ENCODE measurements at places on chromosomes 2 and 18. TPM values are rescaled to one million over a fixed set of nuclear protein-coding genes. Genes with fewer than 3 reads are reported as not detected.

DNA sequence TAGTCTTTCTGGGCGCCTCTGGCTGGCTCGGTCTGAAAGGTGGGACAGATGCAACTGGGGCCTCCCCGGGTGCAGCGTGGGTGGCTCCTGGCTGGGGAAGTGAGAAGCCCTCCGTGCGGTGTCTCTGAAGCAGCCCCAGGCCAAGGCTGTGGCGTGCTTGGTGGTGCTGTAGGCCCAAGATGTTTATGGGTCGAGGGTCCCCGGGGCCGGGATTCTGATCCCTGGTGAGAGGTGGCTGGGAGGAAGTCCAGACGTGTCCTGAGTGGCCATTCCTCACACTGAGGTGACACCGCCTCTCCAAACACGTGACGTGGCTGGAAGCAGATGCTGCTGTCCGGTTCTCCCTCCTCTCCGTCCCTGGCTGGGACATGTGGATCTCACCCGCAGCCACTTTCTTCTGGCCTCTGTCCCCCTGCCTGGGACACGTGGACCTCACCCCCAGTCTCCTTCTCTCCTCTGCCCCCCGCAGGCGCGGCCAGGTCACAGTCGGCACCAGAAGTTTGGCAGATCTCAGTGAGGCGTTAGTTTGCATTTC lies 12.6 kb downstream of the RTP5 start:
- DNase-seq = no peak

GRCh38 chr18:62881509-62882016 lies 166.2 kb downstream of the PHLPP1 start:
- DNase-seq = peak; percentile 95

KCNS3 gene
- total RNA-seq = 5.3 TPM

TCF23 gene
- total RNA-seq = not detected

PIK3C3 gene
- total RNA-seq = 57.2 TPM

DNA sequence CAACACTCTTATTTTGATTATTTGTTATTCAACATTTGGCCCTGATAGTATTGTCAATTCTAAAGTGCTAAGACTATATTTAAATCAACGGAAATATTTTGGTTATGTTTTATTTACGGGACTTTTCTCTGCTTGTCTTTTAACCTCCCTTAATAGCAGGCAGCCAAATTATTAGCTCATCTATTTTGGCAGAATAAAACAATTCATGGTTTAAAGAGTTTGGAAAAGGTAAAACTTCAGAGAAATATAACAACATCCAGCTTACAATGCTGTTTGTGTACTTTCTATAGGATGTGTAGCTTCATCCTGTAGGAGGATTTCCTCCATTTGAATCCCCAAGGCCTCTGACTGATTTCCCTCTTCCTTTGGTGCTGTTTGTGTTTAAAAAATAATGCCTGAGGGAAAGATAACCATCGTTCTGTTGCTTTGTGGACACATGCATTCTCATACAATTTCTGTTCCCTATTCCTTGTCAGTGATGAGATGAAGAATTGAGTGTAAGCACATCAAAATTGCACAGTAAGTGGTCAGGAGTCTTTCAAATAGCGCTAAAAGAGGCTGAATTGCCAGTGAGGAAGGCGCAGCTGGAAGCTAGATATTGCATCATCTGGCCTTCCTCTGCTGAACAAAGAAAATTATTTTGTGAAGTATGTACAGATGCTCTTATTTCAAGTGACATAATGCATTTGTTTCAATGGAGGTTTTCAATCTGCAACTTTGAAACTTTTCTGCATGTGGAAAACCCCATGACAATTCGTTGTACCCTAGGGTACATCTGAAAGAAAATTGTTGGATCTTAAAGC lies 80.3 kb downstream of the CD28 start:
- peak; percentile 52 for DNase-seq

- DNase-seq = peak; percentile 13
These were observed 229.7 kb upstream of the SPRED2 start for GRCh38 chr2:65661980-65662653.

GRCh38 chr2:201448701-201449100 lies 2.6 kb downstream of the TRAK2 start:
- no peak for DNase-seq

- no peak for DNase-seq
These were observed 10.5 kb downstream of the CTLA4 start for GRCh38 chr2:203878063-203878462.

GRCh38 chr2:8498994-8499393 lies 182.9 kb upstream of the ID2 start:
- no peak for DNase-seq

- DNase-seq = no peak
These were observed 275.3 kb downstream of the CDH2 start for GRCh38 chr18:27901424-27902226.

RUFY4 gene
- total RNA-seq = not detected

- DNase-seq = no peak
These were observed 161.4 kb downstream of the MYO3B start for GRCh38 chr2:170339322-170339721.

Measured in IMR-90 (cell line).